Osteoblast (primary cell): ENCODE measurements at places on chromosomes 1 and 21. TPM values are rescaled to one million over a fixed set of nuclear protein-coding genes. Genes with fewer than 3 reads are reported as not detected.

DNA sequence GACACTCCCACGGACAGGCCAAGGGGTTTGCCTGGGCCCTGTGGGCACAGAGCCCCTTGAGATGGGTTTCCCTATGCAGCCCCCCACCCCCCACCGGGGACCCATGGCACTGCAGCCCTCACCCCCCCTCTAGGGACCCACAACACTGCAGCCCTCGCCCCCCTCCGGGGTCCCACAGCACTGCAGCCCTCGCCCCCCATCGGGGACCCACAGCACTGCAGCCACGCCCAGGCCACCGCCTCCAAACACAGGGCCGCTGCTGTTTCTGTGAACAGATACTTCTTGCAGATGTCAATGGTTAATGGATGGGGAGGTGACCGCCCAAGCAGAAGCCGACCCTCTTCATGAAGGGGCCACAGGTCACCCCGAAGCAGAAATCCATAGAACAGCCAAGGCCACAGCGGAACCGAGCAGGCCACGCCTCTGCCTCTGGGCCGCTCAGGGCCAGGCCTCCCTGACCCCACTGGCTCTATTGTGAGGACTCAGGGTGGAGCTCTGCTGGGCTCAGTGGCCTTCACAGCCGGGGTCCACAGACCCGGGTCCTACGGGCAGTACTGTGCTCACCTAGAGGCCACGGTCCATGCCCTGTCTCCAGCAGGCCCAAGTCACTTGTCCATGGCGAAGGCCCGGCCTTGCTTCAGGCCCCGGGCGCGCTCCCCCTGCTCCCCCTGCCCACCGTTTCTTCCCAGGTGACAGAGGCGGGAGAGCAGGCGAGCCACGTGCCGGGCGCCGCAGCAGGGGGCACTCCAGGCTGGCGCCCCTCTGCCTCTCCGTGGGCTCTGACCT, 4.1 kb upstream of the POFUT2 start:
- peak; percentile 45 for DNase-seq

The OR2L3 gene
- under 0.01 TPM in 1 of 2 replicates, not detected in the other for total RNA-seq

DNA sequence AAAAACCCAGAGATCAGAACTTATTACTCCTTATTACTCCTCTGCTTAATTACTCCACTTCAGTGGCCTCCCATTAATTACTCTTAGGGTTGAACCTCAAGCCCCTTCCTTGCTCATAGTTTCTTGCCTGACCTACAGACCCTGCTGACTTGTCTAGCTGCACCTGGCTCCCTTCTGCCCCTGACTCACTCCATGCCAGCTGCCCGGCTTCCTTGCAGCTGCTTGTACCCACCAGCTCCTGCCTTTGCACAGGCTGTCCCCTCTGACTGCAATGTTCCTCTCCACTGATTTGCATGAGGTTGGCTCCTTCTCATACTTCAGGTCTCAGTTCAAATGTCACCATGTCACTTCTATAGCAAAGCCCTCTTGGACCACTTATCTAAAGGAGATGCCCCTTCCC, 1.9 kb upstream of the PTPRU start:
- DNase-seq, result peak; percentile 80

The S100A2 gene
- total RNA-seq, result 1.8 and 2.1 TPM in 2 replicates

The DARS2 gene
- 15.6 and 17.4 TPM in 2 replicates for total RNA-seq

GRCh38 chr1:209302779-209303568, 280.5 kb upstream of the CAMK1G start:
- no peak for DNase-seq

DNA sequence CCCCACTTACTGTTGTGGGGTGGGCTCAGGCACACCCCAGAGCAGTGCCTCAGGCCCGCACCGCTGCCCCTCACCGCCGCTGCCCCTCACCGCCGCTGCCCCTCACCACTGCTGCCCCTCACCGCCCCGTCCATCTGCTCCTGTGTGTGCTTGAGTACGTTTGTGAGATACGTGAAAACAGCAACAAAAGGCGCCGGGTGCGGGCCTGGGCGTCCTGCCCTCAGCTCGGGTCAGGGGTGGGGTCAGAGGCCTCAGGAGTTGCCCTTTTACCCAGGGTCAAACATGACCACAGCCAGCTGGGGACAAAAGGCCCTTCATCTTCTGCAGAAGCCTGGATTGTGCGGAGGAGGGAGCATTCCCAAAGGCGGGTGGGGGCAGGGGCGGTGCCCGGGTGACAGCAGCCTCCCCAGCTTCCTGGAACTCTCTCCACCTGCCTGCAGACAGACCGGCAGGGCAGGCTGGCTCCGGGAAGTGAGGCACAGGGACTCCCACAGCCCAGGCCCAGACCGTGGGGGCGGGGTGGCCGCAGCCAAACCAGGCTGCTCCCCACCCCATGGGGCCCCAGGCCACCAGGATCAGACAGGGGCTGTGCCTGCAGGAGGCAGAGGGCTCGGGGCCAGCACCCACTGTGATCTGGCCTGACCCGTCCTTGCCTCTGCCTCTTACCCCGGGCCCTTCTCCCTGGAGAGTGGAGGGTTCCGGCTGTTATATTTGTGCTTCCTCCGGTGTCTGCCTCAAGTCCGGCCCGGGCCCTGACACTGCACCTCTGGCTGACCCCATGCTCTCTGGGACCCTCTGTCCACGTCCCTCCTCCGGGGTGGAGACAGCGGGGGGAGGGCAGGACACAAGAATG, 2.3 kb upstream of the VWA1 start:
- peak; percentile 93 for DNase-seq

DNA sequence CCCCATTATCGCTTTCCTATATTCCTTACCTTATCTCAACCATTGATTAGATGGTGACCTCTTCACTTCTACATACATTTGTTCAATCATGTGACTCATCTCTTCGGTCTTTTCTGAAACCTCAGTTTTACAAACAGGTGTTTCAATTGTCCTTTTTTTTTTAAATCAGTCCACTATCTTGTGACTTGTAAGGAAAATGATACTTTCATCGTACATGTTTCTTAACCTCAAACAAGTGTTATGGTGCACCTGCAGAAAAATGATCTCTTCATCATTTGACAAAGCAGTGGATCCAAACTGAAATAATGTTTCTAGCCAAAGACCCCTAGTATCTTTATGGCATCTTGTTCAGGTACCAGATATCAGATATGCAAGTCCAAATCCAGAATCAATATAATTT, 1157.2 kb downstream of the MRPL39 start:
- no peak for DNase-seq

GRCh38 chr1:59046134-59046533, 250.8 kb upstream of the FGGY start:
- DNase-seq, result no peak

The KCNT2 gene
- total RNA-seq, result 6.2 and 10.5 TPM in 2 replicates

GRCh38 chr1:165344736-165345135, 11.8 kb downstream of the LMX1A start:
- DNase-seq, result no peak

- DNase-seq, result peak; percentile 96
These were observed 341.5 kb downstream of the KCNH1 start for GRCh38 chr1:210792250-210793102.

DNA sequence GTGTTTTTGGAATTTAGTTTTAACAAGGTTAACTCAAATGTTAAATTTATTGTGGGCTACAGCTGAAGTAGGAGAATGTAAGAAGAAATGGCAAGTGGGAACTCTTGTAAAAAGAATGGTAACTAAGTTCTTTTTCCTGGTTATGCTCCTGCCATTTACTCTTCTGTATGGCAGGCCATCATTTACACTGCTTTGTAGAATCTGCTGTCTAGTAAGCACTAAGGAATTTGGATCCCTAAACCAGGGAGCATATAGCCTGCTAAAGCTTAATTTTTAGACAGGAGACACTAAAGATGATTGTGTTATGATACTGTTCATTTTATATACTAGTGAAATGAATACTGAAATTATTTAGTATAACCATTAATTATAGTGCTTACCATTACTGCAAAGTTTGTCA, 85.3 kb downstream of the CAMTA1 start:
- DNase-seq, result no peak

- DNase-seq, result peak; percentile 75
These were observed 714 bp downstream of the DFFA start for GRCh38 chr1:10471411-10472219.

DNA sequence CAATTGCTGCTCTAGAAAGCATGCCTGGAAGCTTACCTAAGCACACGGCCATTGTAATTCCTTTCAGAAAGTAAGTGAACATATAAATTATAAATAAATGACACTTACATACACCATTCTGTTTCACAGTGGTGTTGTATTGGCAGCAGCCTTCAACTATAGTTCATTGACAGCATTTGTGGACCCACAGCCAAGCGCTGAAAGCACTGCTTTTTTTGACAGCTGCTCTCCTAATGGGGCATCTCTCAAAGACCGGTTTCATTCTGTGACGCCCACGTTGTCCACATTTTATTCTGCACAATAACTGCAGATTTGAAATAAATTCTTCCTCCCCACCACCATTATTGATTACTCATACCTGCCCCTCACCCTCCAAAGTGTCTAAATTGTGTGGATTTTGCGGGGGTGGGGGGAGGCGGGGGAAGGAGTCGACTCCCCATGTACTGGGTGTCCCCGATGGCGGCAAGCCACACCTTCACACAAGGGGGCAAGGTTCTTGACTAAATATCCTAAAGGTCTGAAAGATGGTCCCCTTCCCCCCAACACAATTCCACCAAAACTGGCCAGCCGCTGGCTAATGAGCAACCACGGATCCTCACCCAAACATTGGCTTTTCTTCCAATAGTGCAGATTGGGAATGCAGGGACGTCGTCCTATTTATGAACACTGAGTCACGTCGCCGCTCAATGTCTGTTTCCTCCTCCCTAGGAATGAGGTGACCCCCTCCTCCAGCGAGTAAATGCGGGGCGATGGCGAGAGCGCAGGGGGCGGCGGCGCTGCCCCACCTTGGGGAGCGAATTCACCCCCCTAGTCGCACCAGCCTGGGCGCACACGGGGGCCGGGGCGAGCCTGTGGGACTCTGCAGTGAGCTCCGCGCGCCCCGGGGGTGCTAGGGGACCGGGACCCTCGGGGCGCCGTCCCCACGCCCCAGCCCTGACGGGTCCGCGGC, 960 bp downstream of the RCAN1 start:
- peak; percentile 90 for DNase-seq

DNA sequence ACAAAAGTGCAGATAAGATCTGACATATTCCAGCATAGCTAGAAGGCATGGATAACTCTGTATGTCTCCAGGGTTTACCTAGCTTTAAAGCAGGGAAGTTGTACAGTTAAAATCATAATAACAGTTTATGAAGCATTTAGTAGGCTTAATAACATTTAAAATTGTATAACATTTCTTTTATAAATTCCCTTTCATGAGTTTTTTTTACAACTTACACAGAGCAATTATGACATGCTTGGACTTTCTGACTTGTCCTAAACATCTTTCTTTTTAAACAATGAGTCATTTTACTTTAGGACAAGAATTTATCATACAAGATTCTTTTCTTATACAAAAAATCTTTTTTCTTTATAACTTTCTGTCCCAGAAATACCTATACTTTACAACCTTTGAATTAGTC, 408.5 kb upstream of the NEGR1 start:
- DNase-seq, result no peak

- DNase-seq, result no peak
These were observed 21.1 kb downstream of the KCNN3 start for GRCh38 chr1:154848983-154849382.

DNA sequence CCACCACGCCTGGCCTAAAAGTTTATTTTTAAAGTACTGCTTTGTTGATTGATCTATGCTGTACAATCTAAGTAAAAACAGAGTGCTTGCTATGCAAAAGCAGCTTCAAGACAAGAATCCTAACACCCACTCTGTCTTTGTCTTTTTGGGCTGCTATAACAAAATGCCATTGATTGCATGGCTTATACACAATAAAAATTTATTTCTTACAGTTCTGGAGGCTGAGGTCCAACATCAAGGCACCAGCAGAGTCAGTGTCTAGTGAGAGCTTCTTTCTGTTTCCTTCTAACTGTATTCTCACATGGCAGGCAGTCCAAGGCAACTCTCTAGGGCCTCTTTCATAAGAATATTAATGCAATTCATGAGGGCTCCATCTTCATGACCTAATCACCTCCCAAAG, 63.6 kb upstream of the GJA5 start:
- no peak for DNase-seq

The BRDT gene
- not detected in 2 replicates for total RNA-seq

DNA sequence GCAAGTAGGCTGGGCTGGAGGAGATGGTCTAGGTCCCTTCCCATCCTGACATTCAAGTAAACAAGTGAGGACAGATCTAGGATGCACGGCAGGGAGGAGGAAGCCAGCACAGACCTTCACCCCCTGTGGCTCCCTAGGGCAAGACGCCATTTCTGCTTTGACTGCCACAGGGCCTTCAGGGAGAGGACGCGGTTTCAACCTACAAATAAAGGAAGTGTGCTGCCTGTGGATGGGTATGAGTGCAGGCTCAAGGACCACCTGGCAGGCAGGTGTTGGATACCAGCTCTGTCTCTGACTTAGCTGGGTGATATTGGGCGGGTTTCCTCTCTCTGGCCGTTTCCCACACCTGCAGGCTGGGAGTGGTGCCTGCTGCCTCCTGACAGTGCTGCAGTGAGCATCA, 16.2 kb downstream of the SLC2A1 start:
- no peak for DNase-seq

The KLHDC9 gene
- total RNA-seq, result 1.4 and 1.5 TPM in 2 replicates

DNA sequence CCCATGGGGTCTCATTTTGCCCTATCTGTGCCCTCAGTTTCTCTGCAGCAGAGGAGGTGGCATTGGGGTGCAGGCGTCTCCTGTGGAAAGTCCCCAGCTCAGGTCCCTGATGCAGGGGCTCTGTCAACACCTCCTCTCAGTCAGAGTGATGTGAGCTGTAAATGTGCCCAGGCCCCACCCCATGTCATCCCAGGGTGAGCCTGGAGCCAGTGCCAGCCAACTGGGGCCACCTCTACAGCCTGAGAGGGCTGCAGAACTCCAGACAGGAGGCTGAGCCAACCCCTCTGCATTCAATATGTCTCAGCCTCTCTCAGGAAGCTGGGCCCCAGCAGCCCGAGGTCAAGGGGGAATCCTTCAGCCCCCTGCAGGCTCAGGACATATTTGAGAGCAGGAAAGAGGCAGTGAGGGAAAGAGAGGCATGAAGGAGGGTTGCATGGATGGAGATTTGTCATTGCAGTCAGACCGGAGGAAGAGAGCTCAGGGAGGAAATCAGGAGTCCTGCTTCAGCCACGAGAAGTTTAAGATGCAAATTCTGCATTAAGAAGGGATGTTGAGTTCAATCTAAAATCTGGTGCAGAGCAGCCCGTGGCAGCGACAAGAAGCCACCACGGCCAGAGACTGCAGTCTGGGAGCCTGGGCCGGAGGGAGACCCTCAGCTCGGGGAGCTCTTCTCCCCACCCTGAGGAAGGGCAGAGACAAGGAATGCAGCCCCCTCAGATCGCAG, 288.2 kb upstream of the VAMP3 start:
- peak; percentile 62 for DNase-seq

- DNase-seq, result peak; percentile 73
These were observed 88.8 kb downstream of the MAST2 start for GRCh38 chr1:45892068-45892785.

DNA sequence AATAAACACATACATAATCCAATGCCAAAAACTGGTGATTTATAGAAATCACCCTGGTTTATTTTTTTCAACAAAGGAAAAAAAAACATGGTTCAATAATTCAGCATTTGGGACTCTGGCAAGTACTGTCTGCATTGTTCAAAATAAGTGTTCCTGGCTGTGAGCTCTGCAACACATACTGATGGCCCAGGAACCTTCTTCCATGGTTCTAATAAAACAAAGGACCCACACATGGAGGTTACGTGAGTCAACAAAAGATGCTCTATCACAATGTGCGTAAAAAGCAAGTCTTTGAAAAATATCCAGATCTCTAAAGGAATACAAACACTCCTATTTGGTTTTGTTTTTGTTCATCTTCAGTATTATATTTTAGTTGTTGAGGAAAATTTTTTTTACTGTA, 37.9 kb upstream of the C1orf198 start:
- DNase-seq, result no peak
